Astrocyte of the spinal cord (primary cell): ENCODE measurements at places on chromosomes 16 and 17.
A peak's percentile ranks its signal among the peaks of the same experiment; 100 is the strongest.

DNA sequence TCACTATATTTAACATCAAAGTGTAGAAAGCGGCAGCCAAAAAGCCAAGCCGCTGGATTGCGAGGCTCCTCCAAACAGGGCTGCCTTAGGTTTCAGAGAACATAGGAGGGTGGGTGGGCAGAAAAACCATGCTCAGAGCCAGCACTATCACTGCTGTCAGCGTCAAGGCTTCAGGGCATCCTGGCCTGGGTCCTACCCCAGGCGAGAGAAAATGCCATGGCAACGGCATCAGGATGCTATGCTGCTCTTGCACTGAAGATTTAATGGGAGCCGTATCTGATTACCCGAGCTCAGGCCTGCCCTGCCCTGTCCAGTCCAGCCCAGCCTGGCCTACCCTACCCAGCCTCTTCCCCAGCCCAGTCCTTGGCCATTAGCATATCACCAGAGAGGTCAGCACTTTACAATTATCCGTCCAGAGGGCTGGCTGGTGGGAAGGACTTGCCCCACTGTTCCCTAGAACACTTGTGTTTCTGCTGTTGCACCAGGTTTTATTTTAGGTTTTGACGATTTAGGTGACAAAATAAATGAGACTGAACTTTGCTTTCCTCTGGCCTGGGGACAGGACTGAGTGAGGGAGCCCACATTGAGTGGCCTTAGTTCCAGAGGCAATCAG is 61.1 kb downstream of the TOM1L2 start:
- no peak for DNase-seq

- no peak for DNase-seq
Observed at GRCh38 chr17:54680410-54680809, 220.2 kb upstream of the TOM1L1 start.

DNA sequence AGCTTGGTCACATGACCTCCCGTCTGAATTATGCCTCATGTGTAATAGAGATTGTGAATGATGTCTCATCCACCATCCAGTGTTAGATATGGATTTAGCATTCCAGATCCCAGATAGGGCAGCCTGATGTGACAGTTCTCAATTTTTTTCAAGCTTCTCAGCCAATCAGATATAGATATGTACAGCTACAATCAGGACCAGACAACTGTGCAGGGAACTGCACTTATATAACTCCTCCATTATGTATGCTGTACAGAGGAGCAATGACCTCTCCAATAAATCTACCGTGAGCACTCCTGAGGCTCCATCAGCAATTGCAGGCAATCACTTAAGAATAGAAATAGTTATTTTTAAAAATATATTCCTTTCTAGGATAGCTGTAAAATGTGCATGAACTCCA is 722.8 kb upstream of the SOX9 start:
- no peak for DNase-seq

DNA sequence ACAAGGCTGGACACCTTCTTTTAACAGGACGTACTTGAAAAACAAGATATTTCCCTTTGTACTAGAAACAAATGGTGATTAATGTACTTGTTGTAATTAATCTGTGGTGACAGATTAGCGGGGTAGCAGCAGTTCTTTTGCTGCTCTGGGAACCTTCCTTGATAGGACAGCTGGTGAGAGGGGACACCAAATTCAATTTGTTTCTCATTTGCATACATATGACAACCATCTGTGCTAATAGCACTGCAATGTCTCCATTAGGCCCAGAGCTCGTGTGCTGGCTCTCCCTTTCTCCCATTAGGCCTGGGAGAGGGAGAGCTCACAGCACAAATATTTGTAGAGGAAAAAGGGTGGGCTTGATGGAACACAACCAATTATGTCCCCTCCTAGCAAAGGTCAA is 221.0 kb upstream of the HS3ST3A1 start:
- no peak for DNase-seq

GRCh38 chr17:27891841-27892240 is 1.3 kb downstream of the LYRM9 start:
- no peak for DNase-seq

GRCh38 chr16:66457888-66458287 is 30.8 kb downstream of the BEAN1 start:
- DNase-seq, result no peak

GRCh38 chr17:44502598-44503146 is 534 bp downstream of the GPATCH8 start:
- peak; percentile 15 for DNase-seq

DNA sequence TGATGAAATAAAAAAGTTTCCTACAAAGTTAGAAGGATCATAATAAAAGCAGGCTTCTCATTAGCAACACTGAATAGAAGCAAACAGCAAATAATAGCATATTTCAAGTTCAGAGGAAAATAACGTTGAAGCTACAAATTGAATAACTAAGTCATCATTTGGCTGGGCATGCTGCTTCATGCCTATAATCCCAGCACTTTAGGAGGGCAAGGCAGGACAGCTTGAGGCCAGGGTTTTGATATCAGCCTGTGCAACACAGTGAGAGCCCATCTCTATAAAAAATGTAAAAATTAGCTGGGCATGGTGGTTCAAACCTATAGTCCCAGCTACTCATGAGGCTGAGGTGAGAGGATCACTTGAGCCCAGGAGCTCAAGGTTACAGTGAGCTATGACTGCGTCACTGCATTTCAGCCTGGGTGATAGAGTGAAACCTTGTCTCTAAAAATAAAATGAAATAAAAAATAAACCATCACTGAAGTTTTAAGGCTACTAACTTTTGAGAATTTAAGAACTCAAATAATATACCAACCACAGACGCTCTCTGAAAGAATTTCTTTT is 25.5 kb downstream of the NCOR1 start:
- no peak for DNase-seq

- no peak for DNase-seq
Observed at GRCh38 chr16:57679767-57680482, 11.8 kb downstream of the ADGRG3 start.

DNA sequence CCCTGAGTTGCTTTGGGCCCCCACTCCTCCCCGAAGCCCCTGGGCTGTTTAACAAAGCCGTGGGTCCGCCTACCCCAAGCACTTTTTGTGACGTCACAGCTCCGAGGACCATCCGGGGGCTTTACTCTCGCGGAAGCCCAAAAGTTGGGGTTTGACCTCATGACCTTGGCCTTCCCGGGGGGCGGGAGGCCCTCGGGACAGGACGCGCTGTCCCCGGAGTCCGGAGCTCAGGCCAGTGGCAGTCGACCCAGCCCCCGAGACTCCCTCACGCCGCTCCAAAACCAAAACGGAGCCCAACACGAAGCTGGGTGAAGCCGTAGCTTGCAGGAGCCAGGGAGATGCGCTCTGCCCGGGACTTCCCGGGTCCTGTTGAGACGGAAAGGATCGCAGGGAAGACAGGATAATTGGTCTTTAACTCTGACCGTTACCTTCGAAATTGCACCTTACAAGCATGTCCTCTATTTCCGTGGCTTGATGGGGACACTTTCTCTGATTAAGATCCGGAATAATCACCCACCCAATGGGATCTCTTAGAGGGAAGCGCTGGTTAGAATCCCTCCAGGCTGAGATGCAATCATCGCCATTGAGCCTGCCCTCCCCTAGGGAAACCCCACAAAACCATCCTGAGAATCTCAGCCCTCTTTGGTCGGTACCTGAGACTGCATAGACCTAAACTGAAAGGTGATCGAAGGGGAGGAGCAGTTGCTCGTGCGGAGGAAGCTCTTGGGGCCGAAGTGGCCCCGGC is 4.9 kb upstream of the SOX9 start:
- no peak for DNase-seq

- peak; percentile 98 for DNase-seq
Observed at GRCh38 chr16:56931892-56932720, at the start of gene HERPUD1. Gene HERPUD1, plus strand, starts transcription at chr16:56932142. Its CDS starts 103 bp downstream, at chr16:56932245.

- no peak for DNase-seq
Observed at GRCh38 chr17:50457621-50458020, 11.1 kb downstream of the CHAD start.

DNA sequence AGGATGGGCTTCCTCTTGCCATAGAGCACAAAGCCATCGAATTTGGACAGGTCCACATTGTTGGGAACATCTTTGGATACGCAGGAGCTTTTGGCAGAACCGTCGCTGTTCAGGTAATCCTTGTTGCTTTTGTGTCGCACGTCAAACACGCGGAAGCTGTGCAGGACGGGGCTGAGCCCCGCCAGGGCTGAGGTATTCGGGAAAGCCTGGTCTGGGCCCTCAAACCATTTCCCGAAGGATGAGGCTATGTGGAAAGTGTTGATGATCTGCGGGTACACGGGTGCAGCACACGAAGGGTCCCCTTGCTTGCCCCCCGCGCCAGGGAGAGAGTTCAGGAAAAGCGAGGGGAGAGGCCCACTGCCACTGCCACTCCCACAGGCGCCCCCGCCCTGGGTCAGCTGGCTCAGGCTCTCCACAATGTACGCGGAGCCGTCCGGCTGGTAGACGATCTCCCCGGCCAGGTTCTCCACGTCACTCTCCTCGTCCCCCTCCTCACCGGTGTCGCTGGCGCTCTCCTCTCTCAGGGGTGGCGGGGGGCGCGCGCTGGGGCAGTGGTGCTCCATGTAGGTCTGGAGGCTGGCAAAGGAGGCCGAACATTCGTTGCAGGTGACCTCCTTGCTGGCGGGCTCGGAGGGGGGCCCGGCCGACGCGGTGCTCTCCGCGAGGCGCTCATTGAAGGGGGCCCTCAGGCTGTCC is 88.5 kb downstream of the ZFHX3 start:
- DNase-seq, result no peak

DNA sequence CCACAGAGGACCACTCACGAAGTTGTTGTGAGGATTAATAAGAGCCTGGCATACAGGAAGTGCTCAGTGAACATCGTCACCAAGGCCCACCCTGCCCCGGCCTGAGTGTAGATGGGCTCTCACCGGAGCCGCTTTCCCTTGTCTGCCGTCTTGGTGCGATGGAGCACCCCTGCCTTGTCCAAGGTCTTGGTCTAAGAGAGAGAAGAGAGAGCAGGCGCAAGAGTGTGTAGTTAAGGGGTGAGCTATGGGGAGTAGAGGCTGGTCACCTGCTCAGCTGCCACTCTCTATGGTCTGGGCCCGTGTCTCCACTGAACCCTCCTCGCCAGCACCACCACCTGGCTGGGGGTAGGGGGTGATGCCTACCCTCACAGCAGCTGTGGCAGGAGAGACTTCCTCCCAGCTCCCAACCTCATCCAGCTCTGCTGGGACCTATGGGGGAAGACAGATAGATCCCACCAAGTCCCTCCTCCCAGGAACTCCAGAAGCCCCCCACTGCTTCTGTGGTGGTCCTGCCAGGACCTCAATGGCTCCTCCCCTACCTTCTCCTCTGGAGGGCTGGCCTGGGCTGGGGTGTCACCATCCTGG is 28.7 kb downstream of the ARHGAP27 start:
- no peak for DNase-seq

DNA sequence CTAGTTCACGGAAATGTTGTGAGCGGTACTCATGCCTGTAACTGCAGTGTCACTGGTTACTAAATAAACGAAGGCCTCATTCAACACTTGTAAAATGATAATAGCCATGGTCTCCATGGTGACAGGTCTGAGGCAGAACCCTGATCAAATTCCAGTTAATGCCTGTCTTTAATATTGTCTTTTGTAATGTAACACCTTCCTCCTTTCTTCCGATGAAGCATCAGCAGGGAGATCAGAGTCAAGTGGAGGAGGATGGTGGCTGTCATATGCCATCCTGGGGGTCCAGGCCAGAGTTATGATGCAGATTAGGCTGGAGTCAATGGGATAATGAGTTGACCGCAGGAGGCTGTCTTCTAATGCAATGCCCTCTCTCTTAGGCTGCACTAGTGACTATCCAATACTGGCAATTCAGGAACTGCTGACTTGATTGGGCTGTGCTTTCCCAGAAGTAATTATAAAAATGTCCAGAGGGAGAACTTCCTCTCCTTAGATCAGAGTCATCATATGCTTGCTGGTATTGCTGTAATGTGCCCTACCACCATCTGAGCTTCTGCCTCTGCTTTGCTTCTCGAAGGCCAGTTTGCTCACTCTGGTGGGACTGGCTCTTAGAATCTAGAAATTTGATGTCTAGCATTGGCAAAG is 419.1 kb downstream of the CA10 start:
- DNase-seq, result no peak

DNA sequence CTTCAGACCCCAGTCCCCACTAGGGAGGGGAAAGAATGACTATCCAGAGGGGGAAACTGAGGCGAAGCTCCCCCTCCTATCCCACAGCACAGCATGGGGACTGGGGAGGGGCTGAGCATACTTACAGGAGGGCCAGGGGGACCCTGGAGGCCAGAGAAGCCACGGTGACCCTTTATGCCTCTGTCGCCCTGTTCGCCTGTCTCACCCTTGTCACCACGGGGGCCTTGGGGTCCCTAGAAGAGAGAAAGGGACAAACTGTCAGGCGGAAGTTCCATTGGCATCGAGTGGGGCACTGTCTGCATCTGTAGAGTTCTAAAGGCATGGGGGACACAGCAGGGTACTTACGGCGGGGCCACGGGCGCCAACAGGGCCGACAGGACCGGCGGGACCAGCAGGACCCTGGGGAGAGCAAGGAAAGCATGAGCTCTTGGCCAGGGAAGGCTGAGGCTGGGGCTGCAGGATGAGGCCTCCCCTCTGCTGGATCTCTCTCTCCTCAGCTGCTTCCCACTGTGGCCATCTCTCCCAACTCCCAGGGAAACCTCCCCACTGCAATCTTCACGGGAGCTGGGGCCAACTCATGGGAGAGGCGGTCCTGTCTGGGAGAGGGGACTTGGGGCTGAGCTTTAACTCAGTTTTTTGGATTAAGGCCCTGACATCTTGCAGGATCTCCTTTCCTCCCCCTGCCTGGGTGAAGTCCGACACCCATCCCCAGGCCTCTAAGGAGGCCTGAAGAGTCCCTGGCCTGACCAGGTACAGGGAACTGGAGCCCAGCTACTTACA is 13.5 kb downstream of the COL1A1 start:
- peak; percentile 77 for DNase-seq

GRCh38 chr17:74892974-74893911 is at the start of gene FADS6:
Gene FADS6, minus strand, starts transcription at chr17:74893633. Its CDS starts 38 bp downstream, at chr17:74893595.
- DNase-seq, result no peak

DNA sequence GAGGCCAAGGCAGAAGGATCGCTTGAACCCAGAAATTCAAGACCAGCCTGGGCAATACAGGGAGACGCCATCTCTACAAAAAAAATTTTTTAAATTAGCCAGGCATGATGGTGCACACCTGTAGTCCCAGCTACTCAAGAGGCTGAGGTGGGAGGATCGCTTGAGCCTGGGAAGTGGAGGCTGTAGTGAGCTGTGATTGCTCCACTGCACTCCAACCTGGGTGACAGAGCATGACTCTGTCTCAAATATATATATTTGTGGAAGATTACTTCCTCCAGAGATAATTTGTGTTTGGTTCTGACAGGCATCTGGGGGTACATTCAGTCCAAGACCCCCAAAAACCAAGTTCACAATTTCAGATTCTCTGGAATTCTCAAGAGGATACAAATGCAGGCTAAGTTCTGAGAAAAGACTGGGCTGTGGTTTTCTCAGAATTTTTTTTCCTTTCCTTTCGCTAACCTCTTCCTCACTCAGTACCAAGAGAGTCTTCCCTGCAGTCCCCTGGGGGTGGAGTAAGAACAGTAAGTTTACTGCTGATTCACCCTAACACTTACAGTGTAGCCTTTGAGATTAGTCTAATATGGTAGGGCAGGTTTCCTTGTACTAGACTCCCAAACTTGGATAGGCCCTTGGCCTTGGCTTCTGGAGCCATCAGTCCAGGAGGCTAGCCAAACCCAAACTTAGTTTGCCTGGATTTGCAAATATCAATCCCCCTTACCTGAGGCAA is 15.1 kb downstream of the GSDMB start:
- peak; percentile 2 for DNase-seq
